Activated CD4-positive, CD25-positive, alpha-beta regulatory T cell treated with anti-CD3 and anti-CD28 coated beads, Interleukin-2, amount 50 U/mL, for 24 hours (primary cell): ENCODE measurements at places on chromosomes 7 and 10.

- ATAC-seq: no peak
These were observed 2.7 kb upstream of the AEBP1 start for GRCh38 chr7:44101303-44101965.

DNA sequence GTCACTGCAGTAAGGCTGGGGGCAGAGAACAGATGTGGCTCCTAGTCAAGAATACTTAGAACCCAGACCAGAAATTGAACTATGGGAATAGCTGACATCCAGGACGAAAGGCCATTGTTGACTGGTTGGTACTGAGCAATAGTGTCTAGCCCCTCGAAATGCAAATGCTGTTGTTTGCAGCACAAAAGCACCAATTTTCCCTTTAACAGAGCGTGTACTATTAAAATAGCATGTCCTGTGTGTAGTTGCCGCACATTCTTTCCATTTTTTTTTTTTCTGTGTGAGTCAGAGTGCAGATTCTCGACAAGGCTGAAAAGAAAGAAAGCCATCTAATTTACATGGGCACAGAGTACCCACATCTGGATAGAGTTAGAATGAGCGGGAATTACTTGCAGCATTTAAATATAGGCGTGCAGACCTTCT lies 302.4 kb downstream of the PTEN start:
- ATAC-seq: no peak

- ATAC-seq: no peak
These were observed 975 bp upstream of the USP54 start for GRCh38 chr10:73591935-73592699.

GRCh38 chr7:14137676-14138075 lies 148.2 kb upstream of the ETV1 start:
- ATAC-seq: no peak

DNA sequence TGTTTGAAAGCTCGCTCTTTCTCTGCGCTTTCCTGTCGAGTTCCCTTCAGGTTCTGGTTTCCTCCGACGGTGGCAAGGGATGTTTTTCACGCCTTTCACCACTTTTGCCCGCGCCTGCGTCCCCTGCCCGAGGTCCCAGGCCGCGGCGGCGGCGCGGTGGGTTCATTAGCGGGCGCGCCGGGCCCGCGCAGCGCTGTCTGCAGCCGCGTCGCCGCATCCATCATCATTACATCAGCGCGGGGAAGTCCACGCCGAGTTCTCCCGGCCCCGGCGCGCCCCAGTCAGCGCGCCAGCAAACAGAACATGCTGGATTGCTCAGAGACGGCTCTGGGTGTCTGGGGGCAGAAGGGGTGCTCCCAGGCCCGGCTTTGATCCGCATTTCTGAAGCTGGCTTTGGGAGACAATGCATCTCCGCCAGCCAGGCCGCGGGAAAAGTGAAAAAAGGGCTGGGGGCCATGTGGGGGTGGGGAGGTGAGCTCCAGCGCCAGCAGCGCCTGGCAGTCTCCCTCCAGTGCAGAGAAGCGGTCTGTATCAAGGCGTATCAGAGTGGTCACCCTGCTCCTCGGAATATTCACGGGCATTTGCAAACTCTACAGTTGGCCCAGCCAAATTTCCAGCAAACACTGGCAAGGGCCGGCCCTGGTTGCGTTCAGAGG lies 8.9 kb downstream of the GLI3 start:
- no peak for ATAC-seq

- ATAC-seq: no peak
These were observed 64.4 kb downstream of the TBXAS1 start for GRCh38 chr7:139893461-139893860.

GRCh38 chr7:7719236-7719635 lies 829 bp upstream of the RPA3 start:
- ATAC-seq: peak; percentile 99

DNA sequence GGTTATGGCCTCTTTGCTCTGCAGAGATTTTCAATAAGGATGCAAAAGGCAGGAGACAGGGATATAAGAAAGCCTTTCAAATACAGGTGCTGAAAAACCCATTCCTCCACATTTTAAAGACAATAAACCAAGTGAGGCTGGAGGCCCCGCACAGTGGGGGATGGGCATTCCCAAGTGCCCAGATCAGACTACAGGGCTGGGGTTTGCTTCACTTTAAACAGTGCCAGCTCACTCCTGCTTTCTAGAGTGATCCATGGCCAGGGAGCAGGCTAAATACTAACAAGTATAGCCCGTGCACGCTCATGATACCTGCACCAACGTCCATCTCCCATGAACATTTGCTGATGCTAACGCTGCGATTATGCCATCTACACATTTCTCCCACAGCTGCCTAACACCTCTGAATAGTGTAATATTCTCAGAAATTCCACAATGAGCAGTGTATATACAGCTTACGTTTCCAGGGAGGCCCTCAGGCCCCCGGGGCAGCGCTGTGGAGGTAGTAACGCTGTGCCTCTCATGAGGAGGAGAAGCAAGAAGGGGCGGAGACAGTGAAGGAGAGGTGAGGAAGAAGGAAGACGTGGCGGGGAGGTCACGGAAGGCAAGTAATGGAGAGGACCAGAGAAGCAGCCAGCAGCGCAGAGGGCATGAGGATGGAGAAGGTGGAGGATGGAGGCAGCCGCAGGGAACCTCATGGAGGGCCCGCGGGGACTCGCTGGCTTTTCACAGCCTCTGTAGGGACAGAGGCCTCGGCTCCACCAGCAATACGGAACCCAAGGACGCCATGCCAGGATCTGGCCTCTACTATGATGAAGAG lies 141.7 kb downstream of the USP6NL start:
- ATAC-seq: no peak

DNA sequence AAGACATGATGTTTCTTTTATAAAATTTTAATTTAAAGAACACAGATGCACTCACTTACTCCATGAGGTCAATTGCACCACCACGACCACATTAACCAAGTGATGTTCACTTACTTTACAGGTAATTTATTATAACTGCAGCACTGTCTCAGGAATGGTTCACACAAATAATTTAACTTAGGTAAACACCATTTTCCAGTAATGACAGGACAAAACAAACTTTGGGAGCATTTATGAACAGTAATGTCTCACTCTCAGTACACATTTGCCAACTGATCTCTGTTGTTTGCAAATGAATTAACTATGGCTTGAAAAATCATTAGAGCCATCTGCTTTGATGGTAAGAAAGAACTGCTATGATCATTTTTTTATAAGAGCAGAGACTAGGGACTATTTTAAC lies 150.4 kb downstream of the ETV1 start:
- ATAC-seq: no peak

DNA sequence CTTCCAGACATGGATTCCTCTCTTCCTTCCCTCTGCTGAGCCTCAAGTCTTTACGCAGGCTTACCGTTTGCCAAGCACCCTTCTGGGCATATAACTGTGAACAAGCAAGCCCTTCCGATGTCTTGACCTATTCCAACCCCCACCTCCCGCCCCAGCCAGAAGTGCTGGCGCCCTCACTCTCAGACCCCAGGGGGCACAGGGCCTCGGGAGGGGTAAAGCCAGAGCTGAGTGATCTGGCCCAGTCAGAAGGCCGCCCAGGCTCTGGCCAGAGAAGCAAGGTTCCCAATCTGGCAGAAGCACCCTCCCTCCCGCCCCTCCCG lies 1.2 kb downstream of the PRRT4 start:
- no peak for ATAC-seq

- no peak for ATAC-seq
These were observed 80.4 kb downstream of the PHF14 start for GRCh38 chr7:11054033-11054432.

- ATAC-seq: no peak
These were observed 28.0 kb downstream of the VPS26A start for GRCh38 chr10:69151984-69152383.

DNA sequence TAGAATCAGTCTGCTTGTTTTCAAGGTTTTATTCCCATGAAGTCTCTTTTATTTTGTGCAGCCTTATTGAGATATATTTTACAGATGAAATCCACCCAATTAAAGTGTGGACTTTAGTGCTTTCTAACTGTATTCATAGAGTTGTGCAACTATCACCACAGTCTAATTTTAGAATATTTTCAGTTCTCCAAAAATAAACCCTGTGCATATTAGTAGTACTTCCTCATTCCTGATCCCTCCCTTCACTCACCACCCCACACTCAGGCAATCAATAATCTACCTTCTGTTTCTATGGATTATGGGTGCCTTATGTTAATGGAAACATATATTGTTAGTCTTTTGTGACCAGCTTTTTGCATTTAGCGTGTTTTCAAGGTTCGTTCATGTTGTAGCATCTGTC lies 185.7 kb upstream of the TMEM72 start:
- no peak for ATAC-seq

DNA sequence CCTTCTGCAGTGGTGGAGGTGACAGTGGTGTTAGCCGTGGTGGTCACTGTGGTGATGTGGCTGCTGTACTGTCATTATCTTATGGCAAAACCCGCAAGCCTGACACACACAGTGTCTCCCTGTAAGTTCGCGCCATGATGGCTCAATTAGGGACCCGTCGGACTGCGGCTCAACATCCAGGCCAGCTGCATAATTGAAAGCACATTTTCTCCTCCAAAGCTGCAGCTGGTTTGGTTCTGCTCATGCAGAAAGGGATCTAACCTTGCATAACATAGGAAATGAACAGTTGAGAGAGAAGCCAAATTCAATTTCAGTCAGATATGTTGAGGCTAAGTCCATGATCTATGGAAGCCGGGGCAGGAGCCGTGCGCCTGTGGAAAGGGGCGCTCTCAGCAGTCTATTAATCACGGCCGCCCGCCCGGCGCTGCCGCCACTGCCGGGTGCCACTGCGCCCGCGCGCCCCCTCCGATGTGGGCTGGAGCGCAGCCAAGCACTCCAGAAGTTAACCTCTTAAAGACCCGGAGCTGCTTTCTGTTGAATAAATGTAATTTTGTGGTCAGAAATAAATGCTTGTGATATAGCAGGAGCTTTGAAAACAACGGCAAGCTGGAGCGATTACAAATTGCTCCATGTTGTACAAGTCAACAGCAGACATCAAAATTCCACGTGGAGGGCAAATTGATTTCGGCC lies 227.7 kb downstream of the CUX1 start:
- ATAC-seq: no peak

DNA sequence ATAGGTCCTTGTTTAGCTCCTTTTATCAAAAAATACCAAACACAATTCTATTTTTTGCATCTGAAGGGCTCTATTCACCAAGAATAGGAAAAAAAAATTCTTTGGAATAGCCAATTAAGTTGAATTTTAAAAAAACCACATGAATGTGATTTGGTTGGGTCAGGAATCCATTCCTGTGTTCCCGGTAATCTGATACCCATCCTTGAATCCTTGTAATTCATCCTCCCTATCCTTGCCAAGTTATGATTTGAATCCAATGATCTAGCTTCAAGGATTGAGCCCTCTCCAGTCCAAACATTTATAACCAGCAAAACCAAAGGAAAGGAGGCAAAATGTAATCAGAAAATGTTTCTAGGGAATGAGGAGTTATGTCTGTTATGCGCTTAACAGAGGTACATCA lies 86.6 kb downstream of the CFAP58 start:
- no peak for ATAC-seq

GRCh38 chr10:11424456-11425295 lies 186.8 kb downstream of the USP6NL start:
- no peak for ATAC-seq

- ATAC-seq: no peak
These were observed 82.0 kb downstream of the DOCK4 start for GRCh38 chr7:112124061-112124766.

- ATAC-seq: no peak
These were observed 512.2 kb downstream of the SORCS1 start for GRCh38 chr10:106652279-106652678.

DNA sequence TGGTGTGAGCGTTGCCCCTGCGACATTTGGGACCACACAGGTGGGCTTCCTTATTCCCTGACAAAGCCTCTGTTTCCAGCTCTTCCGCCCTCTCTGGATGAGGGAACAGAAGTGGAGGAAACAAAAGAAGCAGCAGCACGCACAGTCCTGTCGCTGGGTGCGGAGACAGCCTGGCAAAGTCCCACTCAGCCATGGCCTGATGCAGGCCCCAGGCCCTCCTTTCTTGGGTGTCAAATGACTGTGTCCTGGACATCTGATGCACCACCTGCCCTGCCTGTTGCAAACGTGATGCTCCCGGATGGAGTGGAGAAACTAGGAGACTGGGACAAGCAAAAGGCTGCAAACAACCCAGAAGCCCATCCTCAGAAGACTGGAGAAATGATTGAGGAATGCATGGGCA lies 20.7 kb downstream of the ZMIZ2 start:
- no peak for ATAC-seq

DNA sequence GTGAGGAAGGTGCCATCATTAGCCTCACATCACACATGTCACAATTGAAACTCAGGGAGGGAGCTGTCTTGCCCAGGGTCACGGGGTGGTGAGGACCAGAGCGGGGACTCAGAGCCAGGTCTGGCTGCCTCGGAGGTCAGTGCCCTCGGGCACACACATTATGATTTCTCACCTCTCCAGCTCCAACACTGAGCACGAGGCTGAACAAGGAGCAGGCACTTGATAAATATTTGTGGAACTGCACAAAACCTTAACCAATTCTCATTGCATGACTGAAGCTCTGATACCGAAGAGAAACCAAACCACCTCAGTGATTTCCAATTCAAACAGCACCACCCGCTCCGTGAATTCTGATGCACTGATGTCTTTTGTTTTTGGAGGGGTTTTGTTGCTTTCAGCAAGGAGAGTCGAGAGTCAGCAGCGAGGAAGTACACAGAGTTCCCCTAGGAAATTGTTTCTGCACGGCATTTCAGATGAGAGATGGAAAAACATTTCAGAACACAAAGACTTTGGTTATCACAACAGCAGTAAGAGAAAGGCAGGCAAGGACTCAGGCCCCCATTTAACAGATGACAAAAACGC lies 55.3 kb upstream of the ZMIZ1 start:
- no peak for ATAC-seq

- ATAC-seq: no peak
These were observed 83.5 kb upstream of the KMT2C start for GRCh38 chr7:152519290-152519689.

GRCh38 chr10:72932259-72933015 lies 22.2 kb downstream of the PLA2G12B start:
- ATAC-seq: no peak

GRCh38 chr7:22860337-22860736 lies 37.7 kb upstream of the TOMM7 start:
- ATAC-seq: no peak

- peak; percentile 74 for ATAC-seq
These were observed 46.4 kb upstream of the NXPH1 start for GRCh38 chr7:8386926-8387550.

DNA sequence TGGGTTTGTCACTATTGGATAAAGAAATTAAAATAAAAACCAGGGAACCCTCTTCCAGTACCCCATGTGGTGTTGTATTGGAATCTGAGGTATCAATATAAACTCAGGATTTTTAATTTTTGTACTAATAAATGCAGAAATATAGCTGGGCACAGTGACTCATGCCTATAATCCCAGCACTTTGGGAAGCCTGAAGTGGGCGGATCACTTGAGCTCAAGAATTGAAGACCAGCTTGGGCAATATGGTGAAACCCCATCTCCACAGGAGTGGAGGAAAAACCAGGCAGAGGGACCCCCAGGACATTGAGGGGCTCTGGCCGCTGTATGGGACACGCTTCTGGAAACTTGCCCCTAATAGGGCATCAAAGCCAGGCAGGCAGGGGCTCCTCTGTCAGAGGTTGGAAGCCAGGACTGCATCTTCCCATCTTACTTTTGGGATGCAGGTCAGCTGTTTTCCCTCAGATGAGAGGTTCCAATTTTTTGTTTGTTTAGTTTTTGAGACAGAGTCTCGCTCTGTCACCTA lies 11.1 kb downstream of the ADIRF start:
- no peak for ATAC-seq
